ENCODE measurements at places on chromosomes 11 and 22. TPM values are rescaled to one million over a fixed set of nuclear protein-coding genes. Genes with fewer than 3 reads are reported as not detected.

GRCh38 chr11:113628912-113629311, 77.2 kb downstream of the TMPRSS5 start:
- no peak for DNase-seq

Gene DEUP1
- total RNA-seq = 0.70 TPM

DNA sequence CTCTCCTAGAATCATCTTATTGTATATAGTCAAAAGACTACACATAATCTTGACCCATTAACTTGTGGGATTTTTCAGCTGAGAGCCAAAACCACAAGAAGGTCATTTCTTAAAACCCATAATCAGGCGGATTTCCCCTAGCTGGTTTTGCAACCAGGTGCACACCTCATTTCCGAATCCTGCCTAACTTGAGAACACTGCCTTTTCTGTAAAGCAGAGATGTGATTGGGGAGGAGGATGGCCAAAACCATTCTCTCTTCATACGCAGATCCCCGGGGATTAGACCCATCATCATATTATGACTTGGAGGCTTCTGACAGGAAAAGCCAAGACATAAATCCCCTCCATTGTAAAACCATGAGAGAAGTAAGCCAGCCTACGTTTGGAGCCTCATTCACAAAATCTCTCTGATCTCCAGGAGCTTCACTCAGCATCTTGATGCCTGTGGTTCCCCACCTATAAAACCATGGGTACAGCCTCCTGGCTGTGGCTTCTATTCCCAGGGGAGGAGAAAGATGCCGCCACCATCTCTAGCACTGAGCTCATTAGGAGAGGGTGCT, 191.3 kb downstream of the KIF18A start:
- no peak for DNase-seq

DNA sequence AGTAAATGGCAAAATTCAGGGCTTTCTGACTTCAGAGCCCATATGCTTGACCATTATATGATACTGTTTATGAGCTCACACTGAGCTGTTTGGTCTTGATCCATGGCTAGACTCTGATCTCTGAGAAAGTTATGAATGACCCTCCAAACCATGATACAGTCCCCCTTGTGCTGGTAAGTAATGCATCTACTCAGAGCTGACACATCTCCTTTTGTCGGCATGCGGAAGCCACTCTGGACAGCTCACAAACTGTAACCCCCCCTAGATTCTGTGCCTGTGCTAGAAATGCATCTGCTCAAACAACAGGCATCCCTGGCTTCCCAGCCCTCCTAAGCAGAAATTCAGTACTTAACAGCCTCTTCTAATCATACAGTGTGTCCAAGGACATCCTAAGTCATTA, 150.8 kb upstream of the RAG2 start:
- no peak for DNase-seq

- peak; percentile 75 for DNase-seq
Measured at GRCh38 chr11:74702383-74703007, 28.7 kb downstream of the CHRDL2 start.

Gene CCT8L2
- total RNA-seq = not detected
